HFF-Myc (cell line): ENCODE measurements at places on chromosomes 16 and 17.

DNA sequence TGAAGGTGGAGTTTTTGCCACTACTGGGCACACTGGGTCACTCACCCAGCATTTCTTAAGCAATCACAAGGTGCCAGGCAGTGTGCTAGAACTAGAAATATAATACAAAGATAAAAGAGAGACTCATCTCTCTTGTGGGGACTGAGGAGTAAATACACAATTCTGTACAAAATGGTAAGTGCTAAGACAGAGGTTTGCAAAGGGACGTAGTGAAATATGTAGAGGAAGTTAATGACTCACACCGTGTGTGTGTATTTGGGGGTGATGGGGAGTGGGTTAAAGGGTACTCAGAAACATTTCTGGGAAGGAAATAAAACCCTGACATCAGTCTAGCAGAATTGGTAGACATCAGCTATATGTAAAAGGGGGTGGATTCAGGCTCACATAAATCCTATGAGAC, 389.3 kb downstream of the CA10 start:
- no peak for DNase-seq

DNA sequence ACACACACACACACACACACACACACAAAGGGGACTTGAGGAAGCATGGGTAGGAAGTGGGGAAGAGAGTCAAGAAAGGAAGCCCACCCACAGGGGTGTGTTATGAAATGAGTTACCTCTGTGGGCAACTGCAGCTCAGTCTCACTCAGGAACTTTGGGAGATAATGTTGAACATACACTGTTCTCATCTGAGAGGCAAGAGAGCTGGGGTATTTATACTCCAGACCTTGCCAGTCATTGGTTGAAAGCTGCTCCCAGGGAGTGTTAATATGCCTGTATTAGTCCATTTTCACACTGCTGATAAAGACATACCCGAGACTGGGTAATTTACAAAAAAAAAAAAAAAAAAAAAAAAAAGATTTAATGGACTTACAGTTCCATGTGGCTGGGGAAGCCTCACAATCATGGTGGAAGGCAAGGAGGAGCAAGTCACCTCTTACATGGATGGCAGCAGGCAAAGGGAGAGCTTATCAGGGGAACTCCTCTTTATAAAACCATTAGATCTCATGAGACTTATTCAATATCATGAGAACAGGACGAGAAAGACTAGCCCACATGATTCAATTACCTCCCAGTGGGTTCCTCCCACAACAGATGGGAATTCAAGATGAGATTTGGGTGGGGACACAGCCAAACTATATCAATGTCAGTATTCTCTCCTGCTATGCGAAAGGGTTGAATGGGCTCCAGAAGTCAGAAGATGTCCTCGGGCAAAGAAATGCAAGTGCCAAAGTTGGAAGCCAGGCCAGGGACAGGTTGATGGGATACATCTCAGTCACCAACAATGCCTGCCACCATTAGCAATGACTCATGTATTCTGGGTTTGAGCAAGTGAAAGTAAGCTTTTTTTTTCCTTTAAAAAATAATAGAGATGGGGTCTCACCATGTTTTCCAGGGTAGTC, 270.5 kb downstream of the MRTFB start:
- no peak for DNase-seq

- no peak for DNase-seq
Observed at GRCh38 chr16:25256695-25257469, 763 bp downstream of the ZKSCAN2 start.

DNA sequence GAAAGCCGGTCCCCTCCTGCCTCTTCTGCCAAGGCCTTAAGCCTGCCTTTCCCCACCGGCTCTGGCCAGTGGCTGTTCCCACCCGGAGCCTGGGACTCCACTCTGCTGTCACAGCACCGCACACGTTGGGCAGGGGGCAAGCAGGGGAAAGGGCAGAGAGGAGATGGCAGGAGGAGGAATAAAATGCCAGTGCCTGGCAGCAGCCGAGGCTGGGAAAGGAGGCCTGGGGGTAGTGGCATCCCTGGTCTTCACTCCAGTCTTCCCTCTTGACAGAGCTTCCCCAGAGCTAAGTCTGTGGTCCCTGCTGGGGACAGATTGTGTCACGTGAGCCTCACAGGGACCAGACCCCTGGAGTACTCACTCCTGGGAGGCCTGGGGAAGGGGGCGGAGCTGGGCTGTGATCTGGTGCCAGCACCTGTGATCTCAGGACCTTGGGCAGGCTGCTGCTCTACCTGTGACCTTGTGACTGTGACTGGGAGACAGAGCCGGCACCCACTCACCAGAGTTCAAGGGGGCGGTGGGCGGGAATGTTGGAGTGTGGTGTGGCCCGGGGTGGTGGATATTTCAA, 97.2 kb upstream of the GSE1 start:
- DNase-seq, result no peak

- DNase-seq, result no peak
Observed at GRCh38 chr16:2427526-2427925, 1.7 kb upstream of the CCNF start.

- no peak for DNase-seq
Observed at GRCh38 chr17:13036751-13037150, 18.9 kb upstream of the ELAC2 start.

DNA sequence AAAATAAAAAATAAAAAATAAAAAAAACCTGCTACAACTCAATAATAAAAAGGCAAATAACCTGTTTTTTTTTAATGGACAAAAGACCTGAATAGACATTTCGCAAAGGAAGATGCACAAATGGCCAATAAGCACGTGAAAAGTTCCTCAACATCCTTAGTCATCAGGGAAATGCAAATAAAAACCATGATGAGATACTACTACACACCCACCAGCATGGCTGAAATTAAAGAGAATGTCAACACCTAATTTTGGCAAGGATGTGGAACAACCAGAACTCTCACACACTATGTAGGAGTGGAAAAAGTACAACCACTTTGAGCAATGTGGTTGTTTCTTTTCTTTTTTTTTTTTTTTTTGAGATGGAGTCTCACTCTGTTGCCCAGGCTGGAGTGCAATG, 24.6 kb downstream of the COG7 start:
- no peak for DNase-seq

DNA sequence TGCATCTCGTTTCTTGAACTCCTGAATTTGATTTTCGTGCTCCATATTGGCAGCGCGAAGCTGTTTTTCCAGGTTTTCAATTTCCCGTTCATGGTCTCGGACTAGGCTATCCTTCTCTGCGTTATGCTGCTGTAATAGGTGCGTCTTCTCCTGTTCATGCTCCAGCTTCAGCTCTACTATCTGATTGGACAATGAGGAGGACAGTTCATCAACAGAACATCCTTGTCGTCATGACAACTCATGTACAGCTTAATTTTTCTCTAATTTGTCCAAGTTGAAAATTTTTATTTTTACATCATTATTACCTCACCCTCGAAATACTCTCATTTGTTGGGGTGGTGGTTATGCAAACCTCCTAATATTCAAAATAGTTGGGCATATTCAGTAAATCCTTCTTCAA, 289.8 kb downstream of the CEP112 start:
- DNase-seq, result no peak

GRCh38 chr16:84836234-84836647, 16.5 kb downstream of the CRISPLD2 start:
- DNase-seq, result peak; percentile 96

- peak; percentile 63 for DNase-seq
Observed at GRCh38 chr16:56985288-56985961, 3.9 kb upstream of the NLRC5 start.

DNA sequence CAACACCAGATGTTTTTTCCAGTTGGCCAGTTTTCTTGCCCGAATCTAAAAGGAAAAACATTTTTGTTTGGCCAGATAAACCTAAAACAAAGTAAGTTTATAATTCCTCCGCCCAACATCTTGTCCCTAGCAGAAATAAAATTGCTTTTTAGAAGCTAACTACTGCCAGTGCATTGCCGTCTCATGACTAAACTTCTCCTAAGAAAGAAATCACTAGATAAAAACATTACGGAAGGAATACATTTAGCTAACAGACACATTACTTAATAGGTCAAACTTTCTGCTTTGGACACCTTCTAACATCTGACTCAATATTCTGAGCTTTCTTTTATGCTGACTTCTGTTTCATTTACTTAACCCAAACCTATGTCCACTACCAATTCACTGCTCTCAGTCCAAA, 36.2 kb downstream of the FBXL20 start:
- DNase-seq, result peak; percentile 24

GRCh38 chr16:65698791-65699321, 577.0 kb upstream of the CDH11 start:
- DNase-seq, result peak; percentile 45

DNA sequence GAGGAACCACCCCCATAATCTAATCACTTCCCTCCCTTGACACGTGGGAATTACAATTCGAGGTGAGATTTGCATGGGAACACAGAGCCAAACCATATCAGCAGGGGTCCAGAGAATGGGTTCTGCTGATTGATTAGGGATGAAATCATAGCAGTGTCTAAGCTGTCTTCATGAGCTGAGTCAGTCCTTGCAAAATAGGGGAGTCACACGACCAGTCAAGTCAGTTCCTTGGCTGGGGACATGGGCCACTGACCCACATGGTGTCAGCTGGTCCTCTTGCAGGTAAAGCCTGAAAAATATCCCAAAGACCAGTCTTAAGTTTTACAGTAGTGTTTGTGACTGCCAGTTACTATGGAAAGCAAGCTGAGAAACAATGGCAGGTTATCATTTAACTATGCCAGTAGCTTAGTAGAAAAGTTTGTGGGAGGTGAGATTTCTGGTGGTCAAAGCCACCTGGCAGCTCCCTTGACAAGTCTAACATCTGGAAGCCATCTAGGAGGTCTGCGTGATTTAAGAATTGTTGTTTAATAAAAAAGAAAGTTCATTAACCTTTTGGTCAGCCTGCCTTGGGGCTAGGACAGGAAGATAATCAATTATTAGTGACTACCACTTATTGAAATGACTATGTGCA, 15.7 kb upstream of the ATF7IP2 start:
- no peak for DNase-seq

DNA sequence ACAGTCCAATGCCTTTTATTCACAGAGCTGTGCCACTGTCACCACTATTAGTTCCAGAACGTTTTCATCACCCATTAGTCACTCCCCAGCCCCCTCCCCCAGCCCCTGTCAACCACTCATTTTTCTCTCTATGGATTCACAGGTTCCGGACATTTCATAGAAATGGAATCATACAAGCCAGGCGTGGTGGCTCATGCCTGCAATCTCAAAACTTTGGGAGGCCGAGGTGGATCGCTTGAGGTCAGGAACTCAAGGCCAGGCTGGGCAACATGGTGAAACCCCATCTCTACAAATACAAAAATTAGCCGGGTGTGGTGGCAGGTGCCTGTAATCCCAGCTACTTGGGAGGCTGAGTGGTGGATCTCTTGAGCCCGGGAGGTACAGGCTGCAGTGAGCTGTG, 759 bp upstream of the PAM16 start:
- DNase-seq, result no peak

DNA sequence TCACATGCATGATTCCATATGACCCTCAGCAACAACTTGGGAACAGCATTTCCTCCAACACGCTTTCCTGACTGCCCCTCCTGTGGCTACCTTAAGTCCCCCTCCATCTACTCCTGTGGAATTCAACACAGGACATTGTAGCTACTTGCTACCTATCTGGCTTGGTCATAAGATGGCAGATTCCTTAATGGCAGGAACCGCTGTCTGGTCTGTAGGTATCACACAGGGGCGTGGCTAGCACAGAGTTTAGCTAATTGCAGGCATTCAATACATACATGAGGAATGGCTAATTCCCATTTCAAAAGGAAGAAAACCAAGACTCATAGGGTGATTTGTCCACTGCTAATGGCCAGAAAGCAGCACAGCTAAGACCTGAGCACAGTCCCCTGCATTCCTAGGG, 8.6 kb downstream of the LRRC59 start:
- DNase-seq, result no peak

DNA sequence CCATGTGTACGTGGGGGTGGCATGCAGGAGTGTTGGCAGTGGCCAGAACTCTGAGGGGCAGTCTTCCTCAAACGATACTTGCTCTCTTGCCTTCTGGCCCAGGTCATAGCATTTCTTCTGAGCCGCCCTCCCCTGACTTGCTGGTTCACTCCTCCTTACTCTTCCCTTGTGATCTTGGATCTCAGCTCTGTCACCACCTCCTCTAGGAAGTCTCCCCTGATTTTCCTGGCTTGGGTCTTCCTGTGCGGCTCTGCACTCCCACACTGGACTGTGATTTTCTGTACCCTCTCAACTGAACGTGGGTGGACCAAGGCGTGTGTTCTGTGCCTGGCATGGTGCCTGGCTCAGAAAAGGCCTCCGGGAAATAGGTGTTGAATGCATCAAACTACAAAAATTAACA, 2.9 kb downstream of the EPN3 start:
- no peak for DNase-seq

GRCh38 chr17:80219763-80220053, 425 bp downstream of the SGSH start:
- no peak for DNase-seq

GRCh38 chr17:14006249-14006942, 62.9 kb upstream of the COX10 start:
- DNase-seq, result no peak

GRCh38 chr17:36829676-36830075, 107.6 kb upstream of the LHX1 start:
- no peak for DNase-seq

- no peak for DNase-seq
Observed at GRCh38 chr17:79549141-79549915, 61.5 kb downstream of the RBFOX3 start.

DNA sequence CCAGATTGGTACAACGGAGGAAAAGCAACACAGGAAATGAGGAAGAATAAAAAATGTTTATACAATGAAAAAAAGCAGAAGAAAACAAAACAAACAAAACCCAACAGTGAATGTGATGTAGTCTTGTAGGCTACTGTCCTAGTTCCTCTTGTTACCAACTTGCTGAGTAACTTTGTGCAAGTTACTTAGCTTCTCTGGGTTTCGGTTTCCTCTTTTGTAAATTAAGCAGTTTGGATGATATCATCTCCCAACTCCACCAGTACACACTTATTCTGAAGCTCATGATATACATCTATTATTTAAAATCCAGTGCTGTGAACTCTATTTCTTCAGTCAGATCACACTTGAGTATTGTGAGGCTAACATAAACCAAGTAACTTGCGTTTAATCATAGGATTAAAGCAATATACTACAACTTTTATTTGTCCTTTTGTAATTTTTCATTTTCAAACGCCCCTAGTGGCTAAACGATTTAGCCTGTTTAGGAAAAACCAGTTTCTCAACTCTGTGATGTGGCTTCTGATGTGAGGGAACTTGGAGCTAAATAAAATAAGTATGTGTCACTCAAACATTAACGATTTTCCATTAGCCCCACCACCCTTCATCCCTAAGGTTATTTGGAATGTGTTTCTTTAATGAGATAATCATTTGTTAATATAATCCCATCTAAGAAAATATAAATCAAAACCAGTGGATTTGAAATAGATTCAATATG, 1.4 kb upstream of the UNK start:
- no peak for DNase-seq
